GM12865 (cell line): ENCODE measurements at places on chromosomes 16 and 17.

- DNase-seq = no peak
Measured at GRCh38 chr16:58848662-58849002, 114.5 kb upstream of the GOT2 start.

- no peak for DNase-seq
Measured at GRCh38 chr16:83913245-83913633, 14.3 kb downstream of the MLYCD start.

GRCh38 chr16:67563708-67564468, 1.6 kb downstream of the CTCF start:
- DNase-seq = peak; percentile 59

- no peak for DNase-seq
Measured at GRCh38 chr17:73647301-73647695, 3.1 kb upstream of the SDK2 start.

DNA sequence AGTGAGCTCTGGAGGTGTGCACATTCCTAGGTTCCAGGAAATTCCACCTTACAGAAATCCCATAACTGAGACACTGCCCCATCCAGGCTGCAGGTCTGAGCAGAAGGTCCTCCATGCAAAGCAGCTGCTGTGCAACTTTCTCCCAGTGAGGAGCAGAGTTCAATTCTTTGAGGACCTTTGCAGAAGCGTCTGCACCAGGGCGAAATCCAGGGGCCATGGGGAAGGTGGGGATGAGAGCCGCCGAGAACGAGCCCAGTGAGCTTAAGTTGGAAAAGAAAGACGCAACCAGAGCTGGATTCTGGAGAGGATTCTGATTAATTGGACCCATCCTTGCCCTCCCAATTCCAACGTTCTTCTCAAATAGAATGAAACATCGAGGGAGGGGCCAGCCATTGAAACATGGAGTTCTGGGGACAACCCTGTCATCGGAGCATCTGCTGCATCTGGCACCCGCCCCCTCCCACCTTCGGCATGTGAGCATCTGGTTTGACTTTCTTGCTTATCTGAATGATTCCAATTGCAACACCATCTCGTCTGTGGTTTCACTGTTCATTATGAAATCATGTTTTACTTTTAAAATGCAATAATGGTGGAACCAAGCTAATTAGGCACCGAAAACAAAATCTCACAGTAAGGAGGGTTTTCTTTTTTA, 190.6 kb upstream of the FOXF1 start:
- no peak for DNase-seq
